ENCODE measurements at places on chromosomes 1 and 21.

GRCh38 chr1:184911103-184911745, 63.1 kb downstream of the NIBAN1 start:
- no peak for DNase-seq

DNA sequence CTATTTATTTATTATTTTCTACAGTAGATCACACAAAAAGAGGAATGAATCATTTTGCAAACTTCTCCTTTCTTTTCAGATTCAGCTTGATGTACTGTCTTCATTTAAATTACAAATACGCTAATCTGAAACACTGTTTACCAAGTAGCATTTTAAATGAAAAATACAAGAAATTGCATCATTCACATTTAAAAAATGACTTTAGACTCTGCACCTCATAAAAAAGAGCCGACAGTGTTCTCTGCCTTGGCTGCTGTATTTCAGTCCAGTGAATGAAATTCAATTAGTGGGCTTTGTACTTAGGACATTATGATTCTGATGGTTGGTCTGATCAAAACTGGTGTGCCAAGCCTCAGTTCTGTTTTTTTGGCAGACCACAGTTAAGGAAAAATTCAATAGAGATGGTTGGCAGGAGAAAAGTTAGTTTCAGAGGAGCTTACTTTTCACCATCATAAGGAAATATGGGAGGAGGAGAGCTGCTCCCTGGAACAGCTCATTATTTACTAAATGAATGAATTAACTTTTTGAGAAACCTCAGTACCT, 222.4 kb upstream of the ESRRG start:
- no peak for DNase-seq

DNA sequence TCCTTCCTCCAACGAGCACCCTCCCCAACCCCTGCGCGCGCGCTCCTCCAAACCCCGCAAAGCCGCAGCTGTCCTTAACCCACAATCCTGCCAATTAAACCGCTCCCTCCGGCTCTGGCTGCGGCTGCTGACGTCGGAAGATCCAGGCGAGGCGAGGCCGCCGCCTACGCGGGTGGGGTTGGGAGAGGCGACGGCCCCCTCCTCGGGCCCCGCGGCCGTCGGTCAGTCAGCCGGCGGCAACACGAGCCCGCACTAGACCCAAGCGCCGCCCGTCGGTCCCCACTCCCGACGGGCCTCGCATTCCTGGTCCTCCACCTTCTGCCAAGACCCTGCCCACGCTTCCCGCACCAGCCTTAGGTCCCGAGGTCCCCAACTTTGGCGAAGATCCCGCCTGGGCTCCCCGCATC, 75.4 kb downstream of the VWA5B1 start:
- DNase-seq = no peak

GRCh38 chr1:223312705-223313414, 51.1 kb downstream of the SUSD4 start:
- no peak for DNase-seq

- DNase-seq = no peak
These were observed 8.0 kb upstream of the C1orf159 start for GRCh38 chr1:1123581-1124507.

DNA sequence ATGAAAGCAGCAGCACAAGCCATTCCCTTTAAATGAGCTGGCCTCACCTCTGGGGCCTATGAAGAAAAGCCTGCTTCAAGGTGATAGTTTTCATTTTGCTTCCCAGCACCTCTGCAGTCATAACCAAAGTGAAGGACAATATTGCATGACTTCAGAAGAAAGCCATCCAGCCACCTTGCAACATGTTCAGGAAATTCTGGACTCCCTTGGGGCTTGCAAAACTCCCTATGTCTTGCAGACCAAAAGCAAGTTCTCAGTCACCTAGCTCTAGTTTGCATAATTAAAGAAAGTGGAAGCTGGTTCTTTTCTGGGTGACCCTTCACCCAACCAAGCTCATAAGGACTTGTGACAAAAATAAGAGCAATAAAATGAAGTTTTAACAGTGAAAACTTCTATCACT, 87.6 kb downstream of the GFI1 start:
- no peak for DNase-seq

DNA sequence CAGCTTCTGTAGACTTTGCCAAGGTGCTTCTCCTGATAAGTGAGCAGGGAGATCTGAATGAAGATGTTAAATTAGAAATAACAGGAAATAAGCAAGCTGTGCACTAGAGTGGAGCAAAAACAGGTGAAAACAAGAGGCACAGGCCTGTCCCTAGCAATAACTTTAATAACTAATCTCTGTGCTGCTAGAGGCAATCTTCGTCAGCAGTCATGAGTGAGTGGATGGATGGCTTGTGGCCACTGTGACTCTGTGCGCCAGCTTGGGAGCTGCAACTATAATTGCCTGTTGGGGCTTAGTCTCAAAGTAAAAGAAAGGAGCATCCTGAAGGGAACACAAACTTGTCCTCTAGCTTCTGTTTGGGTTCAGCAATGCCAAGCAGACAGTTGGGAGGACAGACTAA, 240.3 kb downstream of the HHIPL2 start:
- no peak for DNase-seq

DNA sequence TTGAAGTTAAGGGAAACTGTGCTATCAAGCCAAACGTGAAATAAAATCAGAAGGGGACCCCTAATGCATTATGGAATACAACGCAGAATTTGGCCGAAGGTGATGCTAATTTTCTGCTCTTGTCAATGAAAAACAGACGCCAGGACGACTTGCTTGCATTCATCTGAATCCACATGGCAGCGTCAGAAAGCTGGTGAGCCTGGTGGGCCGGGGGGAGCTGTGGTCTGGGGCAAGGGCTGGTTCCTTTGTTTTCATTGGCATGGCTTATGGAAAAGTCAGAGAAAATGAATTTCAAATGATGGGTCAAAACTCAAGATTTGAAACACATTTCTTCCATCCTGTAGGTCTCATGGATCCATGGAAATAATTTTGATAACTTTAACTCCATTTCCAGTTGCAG, 86.4 kb upstream of the RUNX1 start:
- DNase-seq = no peak

- no peak for DNase-seq
These were observed 8.5 kb downstream of the IL23R start for GRCh38 chr1:67174716-67175284.

- DNase-seq = no peak
These were observed 10.5 kb downstream of the DNAH14 start for GRCh38 chr1:224939844-224940425.

DNA sequence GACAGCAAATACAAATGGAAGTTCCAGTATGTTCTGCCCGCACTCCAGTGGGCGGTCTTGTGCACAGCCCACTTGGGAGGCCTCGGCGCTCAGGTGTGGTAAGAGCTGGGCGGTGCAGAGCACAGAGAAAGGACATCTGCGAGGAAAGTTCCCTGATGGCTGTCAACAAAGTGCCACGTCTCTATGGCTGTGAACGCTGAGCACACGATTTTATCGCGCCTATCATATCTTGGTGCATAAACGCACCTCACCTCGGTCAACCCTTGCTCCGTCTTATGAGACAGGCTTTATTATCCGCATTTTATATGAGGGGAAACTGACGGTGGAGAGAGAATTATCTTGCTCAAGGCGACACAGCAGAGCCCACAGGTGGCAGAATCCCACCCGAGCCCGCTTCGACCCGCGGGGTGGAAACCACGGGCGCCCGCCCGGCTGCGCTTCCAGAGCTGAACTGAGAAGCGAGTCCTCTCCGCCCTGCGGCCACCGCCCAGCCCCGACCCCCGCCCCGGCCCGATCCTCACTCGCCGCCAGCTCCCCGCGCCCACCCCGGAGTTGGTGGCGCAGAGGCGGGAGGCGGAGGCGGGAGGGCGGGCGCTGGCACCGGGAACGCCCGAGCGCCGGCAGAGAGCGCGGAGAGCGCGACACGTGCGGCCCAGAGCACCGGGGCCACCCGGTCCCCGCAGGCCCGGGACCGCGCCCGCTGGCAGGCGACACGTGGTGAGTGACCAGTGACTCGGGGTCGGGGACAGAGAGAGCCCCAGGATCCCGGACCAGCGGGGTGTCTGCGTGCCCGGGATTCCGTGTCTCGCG, at the start of gene IL12RB2:
Gene IL12RB2, plus strand, starts transcription at position 623 of the 810 bp plus-strand sequence. CDS start 12,496 bp downstream, outside the sequence.
- no peak for DNase-seq

DNA sequence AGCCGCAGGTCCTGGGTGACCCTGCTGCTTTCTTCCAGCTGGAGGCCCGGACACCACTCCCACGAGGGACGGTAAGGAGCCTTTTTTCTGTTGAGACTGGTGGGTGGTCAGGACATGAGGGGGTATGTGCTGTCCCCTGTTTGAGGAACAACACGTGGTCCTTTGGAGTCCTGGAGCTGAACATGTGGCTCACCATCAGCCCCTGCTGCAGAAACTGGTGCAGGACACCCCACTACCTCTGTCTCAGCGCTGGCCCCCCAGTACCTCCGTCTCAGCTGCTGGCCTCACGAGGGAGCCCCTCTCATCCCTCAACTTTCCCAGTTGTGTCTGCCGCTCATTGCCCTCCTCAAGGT, 34.7 kb downstream of the SLC19A1 start:
- DNase-seq = no peak

DNA sequence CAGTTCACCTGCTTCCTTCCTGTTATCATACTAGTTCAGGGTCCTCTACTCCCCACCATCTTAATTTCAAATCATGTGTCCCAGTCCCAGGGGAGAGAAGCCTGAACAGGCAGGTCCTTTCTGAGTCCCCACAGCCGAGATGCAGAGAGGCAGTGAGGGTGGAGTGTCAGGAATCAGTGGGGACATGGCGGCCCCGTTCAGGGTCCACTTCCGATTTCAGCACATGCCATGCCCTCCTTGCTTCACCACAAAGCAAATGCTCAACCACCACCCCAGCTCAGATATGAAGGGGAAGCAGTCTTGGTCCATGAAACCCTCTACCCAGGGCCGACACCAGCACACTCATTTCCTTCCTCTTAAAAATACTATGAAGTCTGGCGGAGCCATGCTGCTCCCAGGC, 5.2 kb upstream of the SEMA4A start:
- no peak for DNase-seq

DNA sequence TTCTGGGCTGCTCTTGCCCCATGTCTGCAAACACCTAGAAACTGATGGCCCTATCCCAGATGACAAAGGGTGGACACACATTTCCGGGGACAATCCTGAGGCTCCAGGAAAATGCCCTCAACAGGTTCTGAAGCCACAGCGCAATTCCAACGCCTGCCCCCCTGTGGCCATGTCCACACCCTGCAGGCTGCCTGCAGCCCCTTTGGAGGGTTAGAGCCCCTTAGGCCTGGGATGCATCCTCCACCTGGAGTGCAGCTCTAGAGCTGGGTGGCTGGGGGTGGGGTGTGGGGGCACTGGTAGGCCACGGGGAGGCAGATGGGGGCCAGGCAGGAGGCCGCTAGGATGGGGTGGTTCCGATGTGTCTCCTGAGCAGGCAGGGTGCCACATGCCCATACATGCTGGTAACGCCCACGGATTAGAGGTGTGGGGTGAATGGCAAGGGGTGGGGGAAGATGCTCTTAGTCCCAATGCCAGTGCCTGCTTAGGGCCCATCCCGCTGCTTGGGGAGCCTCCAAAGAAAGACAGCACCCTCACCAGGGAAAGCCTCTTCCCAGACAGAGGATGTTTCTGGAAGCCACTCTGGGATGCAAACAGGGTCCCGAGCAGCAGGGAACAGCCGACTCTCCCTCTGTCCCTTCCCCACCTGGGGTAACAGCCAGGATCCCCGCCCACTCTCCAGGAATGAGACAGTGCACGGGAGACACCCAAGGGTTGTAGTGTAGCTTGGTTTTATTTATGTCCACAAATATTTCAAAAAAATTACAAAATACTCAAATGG, 34.0 kb downstream of the SLC45A1 start:
- DNase-seq = no peak
